ENCODE measurements at places on chromosomes 6 and 20. TPM values are rescaled to one million over a fixed set of nuclear protein-coding genes. Genes with fewer than 3 reads are reported as not detected.

The FLRT3 gene
- polyA plus RNA-seq = 0.72 TPM

The PNPLA1 gene
- not detected for polyA plus RNA-seq

The TRIM15 gene
- polyA plus RNA-seq = 0.16 TPM

The NKX2-2 gene
- 28.7 TPM for polyA plus RNA-seq

The DDRGK1 gene
- 46.1 TPM for polyA plus RNA-seq

Data from pancreas (tissue), 10 donors.